ENCODE measurements at places on chromosomes 3 and 15.

- DNase-seq: no peak
Measured at GRCh38 chr3:13077431-13078162, 4.4 kb upstream of the IQSEC1 start.

- DNase-seq: no peak
Measured at GRCh38 chr3:156553705-156554356, 1.1 kb downstream of the SSR3 start.

GRCh38 chr3:16538507-16538906 is 25.0 kb upstream of the RFTN1 start:
- no peak for DNase-seq

- no peak for DNase-seq
Measured at GRCh38 chr15:34941831-34942230, 27.7 kb downstream of the AQR start.

DNA sequence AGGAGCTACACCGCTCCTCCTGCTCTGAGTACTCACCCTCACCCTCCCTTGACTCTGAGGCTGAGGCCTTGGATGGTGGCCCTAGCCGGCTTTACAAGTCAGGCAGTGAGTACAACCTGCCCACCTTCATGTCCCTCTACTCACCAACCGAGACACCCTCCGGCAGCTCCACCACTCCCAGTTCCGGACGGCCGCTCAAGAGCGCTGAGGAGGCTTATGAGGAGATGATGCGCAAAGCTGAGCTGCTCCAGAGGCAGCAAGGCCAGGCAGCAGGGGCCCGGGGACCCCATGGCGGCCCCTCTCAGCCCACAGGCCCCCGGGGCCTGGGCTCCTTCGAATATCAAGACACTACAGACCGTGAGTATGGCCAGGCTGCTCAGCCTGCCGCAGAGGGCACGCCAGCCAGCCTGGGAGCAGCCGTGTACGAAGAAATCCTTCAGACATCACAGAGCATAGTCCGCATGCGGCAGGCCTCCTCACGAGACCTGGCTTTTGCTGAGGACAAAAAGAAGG is 21.2 kb upstream of the APEH start:
- DNase-seq: no peak

DNA sequence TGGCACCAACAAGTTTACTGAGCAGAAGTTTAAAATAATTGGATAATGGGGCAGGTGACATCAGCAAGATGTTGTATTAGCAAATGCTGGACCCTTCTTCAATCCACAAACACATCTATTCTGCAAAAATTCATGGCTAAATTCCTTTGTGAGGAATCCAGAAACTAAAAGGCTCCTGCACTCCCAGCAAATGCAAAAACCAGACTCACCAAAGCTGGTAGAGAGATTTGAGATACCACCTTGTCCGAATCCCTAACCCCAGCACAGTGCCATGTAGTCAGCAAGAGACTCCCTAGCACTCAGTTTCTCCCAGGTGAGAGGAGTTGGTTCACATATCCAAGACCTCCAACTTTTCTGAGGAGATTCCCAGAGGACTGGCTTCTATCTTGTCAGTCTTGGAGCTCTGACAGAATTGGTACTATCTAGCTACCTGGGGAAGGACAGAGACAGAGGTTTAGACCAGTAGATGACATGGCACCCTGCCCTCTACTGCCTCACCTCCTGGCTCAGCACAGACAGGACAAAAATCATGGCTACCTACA is 21.8 kb downstream of the GREM1 start:
- DNase-seq: no peak

DNA sequence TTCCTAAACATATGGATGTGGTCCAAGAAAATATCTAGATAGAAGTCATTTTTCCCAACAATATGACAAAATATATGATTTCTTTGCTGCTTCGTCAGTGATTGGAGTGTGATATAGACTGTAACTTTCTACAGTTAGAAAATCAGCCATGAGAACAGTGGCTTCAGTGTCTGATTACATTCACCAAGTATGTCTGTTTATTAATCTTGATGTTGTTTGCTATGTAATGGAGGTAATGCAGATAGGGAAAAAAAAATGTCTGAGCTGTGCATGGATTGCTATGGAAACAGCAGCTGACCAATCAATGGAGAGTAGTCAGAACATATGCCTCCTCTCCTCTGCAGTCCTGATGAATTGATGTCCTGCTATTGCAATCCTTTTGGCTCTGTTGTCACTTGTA is 72.3 kb upstream of the GAP43 start:
- DNase-seq: no peak

GRCh38 chr15:65828585-65828984 is 36.5 kb upstream of the DENND4A start:
- DNase-seq: peak; percentile 20

DNA sequence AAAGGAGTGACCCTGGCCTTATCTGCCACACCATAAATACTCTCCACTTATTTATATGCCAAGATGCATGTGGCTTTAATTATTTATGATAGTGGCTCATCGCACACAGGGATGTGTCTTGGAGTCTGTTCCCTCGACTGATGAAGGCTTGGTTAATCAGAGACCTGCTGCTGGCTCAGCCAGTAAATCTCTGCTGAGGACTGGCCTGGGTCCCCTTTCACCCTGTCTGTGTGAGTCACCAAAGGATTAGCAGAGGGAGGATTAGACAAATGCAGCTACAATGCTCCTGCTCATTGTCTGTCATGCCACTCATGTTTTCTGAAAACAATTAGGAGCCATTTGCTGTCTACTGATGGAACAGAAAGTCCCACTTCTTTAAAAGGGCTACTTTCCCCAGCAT is 226.8 kb downstream of the NTRK3 start:
- DNase-seq: no peak

DNA sequence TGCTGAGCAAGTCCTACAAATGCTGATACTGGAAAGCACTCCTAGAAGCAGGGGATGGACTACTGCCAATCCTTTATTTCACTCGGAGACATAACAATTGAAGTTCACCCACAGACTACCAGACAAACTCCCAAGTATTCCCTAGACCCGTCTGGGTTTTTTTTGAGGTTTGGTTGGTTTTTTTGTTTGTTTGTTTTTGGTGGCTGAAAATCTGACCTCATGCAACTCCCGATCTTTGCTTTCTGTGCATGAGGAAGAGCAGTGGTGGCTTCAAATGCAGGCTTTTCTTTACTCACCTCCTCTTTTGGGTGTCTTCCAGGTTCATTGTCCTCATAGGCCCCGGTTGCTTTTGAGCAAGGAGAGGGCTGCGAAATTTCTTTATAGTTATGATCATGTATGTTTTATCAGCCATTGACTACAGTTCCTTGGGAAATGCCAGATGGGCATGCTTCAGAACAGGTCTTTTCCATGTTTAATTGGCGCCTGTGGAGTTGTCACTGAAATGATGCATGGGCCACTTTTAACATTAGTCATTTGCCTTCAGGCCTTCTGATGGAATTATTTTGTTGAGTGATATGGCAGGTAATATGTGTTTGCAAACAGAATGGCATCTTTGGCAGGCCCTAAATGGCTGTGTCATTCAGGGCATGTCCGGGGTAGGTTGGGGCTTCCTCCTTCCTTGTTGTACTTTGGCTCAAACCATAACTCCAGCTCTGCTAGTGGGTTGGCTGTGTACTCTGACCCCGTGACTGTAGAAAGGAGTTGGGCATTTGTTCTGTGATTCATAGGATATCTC is 81.3 kb upstream of the ZBED2 start:
- DNase-seq: no peak

DNA sequence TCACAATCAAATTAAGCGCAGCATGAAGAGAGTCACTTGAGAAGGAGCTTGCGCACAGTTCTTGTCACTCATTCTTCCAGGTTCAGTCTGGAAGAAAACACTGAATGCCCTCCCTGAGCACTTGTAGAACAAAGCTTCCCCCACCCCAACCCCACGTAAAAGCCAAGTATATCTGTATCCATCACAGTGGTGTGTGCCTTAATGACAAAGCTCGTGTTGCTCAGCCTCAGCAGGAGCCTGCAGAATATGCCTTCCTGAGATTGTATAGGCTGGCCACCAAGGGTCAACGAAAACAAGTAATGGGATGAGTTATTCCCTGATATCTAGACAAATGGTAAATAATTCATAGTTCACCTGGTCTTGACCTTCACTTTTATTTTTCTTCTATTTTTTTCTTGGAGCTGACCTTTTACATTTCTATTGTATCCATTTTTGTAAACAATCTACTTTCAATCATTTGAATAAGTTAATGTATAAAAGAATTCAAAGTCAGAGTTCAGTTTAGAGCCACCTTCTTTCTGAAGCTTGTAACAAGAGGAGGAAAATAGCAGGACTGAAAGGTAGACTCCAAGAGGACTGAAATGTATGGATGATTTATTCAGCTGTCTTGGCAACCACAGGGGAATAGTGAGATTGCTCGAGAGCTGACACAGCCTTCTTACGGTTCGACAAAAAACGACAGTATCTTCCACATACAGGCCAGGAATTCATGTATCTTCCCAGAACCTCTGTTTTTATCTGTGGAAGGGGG is 405.5 kb upstream of the TPM1 start:
- DNase-seq: no peak

- no peak for DNase-seq
Measured at GRCh38 chr15:77171221-77171967, 100.5 kb upstream of the TSPAN3 start.
